ENCODE measurements at places on chromosomes 13 and 19.

- DNase-seq: peak; percentile 73
Measured at GRCh38 chr13:24053519-24054251, 106.8 kb upstream of the SPATA13 start.

GRCh38 chr13:22592515-22592914 is 588.3 kb upstream of the SGCG start:
- DNase-seq: no peak

DNA sequence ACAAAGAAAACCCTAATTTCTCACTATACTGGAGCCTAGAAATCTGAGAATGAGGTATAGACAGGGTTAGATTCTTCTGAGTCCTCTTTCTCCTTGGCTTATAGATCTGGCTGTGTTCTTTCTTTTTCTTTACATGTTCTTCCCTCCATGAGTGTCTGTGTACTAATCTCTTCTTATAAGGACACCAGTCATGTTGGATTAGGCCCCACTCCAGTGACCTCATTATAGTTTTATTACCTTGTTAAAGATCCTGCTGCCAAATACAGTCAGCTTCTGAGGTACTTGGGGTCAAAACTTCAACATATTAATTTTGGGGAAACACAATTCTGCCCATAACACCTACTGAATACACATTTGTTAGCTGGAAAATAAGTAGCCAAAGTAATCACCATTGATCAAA is 302.6 kb downstream of the PCDH9 start:
- DNase-seq: no peak

GRCh38 chr19:44282846-44283245 is 22.0 kb downstream of the ZNF235 start:
- no peak for DNase-seq

DNA sequence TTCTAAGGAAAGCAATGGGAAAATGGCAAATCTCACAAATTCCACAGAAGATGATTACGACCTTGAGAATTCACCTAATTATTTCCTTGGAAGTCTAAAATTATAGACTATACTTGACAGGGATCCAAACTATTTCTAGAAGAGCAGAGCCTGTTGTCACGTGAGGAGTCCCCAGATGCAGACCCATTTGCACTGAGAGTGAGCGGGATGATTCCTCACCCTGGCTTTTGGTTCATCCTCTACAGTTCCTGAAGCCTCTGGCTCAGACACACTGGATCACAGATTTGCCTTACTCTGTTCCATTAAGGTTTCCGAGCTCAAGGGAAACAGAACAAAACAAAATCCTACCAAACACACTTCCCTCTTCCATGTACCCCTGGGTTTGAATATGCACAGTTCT is 23.0 kb upstream of the CYSLTR2 start:
- DNase-seq: no peak

DNA sequence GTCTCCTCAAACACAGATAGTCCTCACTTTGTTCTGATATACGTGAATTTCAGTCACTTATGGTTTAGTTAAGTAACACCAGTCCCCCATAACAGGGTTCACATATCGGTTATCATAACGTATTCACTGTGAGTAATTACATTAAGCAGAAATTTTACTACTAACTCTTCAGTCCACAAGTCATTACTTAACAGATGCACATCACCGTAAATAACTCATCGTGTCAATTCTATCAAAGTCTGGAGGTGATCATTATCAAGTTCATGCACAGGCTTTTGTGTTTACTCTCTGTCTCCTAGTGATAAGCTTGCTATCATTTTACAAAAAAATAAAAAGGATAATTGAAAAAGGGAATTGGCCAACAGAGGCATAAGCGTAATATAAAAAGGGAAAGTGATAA is 287.4 kb upstream of the ATXN8OS start:
- no peak for DNase-seq

DNA sequence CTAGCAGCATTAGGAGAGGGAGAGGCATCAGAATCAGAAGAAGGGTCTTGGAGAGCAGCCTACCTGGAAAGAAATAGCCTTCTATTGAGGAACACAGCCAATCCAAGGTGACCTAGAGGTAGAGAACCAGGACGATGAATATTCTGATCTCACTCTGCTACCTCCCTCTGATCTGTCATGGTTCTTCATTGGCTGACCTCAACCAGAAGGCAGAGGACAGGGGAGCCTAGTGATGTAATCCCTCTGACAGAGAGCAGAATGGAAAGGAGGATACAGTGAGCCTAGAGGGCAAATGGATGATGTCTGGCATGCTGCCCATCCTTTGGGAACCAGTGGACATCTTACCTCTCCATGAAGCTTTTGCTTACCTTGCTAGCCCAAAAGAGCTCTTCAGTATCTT is 3.6 kb downstream of the ZNF507 start:
- no peak for DNase-seq

DNA sequence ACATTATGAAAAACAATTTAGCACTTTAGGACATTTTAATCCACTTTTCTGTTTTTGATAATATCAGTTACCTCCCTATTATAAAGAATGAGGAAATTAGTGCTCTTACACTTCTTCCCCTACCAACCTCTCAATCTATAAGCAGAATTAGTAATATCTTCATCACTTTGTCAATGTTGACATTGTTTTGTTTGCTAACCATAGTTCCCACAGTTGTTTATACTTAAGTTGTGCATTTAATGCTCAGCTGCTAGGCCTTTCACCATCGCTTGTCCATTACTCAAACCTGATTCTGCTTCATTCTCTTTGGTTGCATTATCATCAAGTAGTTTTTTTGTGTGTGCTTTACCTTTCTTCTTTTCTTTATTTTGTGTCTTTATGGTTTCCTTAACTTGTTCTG is 132.1 kb downstream of the CDK8 start:
- DNase-seq: no peak

- DNase-seq: no peak
Measured at GRCh38 chr13:76879883-76880270, 6.3 kb downstream of the KCTD12 start.

DNA sequence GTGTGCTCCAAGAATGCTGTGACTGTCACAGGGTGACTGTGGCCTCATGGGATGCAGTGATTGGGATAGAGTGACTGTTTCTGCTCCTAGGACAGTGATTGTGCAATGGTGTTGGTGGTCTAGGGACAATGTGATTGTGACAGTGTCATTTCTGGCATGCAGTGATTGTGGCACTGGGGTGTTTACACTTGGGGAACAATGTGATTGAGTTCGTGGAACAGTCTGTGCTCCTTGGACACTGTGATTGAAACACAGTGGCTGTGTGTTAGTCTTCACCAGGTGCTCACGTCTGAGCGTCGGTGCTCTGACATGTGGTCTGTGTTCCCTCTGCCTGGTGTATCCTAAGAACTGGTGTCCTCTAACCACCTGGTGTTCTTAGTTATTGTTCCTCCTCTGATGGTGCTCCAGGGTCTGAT is 1.7 kb downstream of the PDE4A start:
- DNase-seq: no peak

DNA sequence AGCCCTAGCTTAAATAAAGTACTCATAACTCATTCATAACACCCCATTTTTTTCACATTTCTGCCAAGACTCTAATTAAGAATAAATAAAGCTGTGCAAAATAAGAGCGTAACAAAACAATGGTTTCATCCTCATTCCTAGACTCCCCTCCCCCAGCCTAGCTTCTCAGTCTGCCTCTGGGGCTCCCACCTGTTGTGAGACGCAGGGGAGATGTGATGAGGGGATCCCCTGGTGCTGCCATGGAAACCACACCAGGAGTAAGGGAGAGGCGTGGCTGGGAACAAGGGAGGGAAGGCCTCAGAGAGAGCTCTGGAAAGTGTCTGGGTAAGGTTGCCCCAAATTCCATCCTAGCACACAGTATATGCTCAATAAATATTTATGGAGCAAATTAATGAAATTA is 93.3 kb upstream of the USP29 start:
- no peak for DNase-seq

DNA sequence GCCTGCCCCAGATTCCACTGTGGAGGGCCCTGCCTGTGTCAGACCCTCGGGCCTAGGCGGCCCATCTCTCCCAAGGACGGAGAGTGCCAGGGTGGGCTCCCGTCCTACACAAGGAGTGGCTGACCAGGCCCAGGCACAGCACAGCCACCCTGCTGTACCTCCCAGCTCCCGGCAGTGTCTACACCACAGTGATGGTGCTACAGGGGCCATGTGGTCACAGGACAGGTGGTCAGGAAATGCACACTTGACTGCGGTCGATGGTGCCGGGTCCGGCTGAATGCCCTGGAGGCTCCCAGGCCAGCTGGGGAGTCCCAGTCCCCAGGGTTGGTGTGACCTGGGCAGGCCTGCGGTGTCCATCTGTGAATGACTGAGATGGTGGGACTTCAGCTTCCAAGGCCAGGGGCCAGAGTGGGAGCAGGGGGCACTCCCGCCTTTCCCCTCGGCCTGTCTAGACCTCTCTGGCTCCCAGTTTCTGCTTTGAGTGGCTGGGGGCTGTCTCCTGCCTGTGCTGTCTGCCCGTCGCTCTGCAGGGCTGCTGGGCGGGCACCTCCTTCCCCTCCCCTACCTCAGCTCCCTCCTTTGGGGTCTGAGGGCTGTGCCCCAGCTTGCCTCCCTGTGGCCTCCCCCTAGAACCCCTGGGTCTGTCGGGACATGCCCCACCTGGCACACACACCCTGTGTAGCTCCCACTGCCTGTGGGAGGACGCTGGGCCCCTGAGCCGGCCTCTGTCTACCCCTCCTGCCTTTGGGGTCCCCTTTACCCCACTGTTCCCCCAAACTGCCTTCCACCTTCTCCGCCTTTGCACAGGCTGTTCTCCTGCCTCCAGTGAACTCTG is 12.5 kb downstream of the DDA1 start:
- DNase-seq: no peak

DNA sequence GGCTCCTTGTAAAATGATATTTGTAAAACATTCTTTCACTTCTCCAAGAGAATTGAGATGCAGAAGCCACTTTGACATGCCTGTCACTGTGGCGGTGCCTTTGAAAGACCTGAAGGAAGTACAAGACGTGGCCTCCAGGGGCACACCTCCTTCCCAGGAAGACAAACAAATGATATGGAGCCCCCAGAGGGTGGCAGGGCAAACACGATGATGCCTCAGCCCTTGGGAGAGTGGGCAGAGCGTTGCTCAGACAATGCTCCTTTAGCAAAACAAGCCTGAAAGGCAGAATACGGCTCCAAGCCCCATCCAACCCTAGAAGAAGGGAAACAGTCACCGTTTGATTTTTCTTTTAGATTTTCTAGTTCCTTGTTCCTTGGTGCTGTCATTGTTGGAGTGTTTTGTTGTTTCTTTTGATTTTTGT is 9.2 kb upstream of the ATP12A start:
- peak; percentile 33 for DNase-seq

GRCh38 chr19:35248310-35249145 is at the start of gene LSR:
Gene LSR (plus strand): TSS chr19:35249002. CDS start chr19:35249023, 21 bp downstream.
- DNase-seq: peak; percentile 98

- no peak for DNase-seq
Measured at GRCh38 chr19:19752760-19753403, 20.0 kb upstream of the ZNF14 start.

DNA sequence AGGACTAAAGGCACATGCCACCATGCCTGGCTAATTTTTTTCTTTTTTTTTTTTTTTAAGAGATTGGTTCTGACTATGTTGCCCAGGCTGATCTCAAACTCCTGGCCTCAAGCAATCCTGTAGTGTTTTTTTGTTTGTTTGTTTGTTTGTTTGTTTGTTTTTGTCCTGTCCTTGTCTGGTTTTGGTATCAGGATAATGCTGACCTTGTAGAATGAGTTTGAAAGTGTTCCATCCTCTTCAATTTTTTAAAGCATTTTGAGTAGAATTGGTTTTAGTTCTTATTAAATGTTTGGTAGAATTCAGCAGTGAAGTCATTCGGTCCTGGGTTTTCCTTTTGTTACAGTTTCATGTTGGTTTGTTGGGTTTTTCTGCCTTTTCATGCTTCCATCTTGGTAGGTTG is 19.2 kb downstream of the CEACAM4 start:
- DNase-seq: no peak

DNA sequence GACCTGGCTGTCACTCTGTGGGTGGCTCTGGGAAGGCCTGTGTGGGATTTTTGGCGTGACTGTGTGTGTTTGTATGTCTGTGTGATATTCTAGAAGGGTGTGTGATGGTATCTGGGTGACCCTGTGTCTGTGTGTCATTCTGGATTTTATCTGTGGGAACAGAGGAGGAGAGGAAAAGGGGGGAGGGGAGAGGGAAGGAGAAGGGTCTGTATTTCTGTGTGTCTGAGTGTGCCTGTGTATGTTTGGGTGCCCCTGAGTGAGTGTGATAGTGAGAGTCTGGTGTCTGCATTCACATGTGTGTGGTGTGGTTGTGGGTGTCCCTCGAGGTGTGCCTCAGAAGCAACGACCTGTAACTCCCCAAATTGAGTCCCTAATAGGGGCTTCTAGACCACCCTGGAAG is 8.1 kb upstream of the NFIX start:
- no peak for DNase-seq

DNA sequence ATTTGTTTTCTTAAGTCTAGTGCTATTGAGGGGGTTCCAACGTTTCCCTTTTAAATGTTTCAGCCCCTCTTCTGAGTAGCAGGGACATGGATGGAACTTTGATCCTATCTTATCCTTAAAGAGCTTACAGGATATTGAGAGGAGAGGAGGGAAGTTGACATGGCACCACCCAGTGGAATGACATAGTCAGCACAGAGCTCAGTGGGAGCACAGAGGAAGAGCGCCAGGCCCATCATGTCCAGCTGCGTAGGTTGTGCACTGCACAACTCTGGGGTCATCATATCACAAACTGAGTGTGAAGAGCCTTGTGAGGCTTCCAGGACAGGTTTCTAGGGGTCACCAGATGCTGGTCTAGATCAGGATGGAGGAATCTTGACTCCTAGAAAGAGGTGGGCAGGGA is 4.6 kb upstream of the CDC42EP5 start:
- no peak for DNase-seq

DNA sequence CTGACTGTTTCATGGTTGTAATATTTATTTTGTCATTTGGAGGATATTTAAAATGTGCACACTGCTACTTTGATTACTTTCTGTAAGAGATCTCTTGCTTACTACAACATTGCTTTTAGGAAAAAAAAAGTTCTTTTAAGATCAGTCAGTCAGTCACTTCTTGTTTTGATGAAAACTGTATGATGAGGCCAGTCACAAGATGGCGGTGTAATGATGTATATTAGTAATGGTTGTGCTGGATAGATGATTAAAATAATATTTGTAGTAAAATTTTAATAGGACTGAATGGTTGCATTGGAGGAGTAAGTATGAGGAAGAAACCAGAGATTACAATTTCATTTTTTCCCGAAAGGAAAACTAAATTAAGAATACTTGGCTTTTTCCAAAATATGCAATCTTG is 2411.1 kb downstream of the PCDH9 start:
- no peak for DNase-seq

GRCh38 chr13:91249861-91250260 is 97.6 kb upstream of the MIR17HG start:
- no peak for DNase-seq

- DNase-seq: no peak
Measured at GRCh38 chr19:10521461-10522171, 4.4 kb upstream of the S1PR5 start.

All from Calu3 (cell line).